ENCODE measurements at places on chromosomes 12 and 14.

DNA sequence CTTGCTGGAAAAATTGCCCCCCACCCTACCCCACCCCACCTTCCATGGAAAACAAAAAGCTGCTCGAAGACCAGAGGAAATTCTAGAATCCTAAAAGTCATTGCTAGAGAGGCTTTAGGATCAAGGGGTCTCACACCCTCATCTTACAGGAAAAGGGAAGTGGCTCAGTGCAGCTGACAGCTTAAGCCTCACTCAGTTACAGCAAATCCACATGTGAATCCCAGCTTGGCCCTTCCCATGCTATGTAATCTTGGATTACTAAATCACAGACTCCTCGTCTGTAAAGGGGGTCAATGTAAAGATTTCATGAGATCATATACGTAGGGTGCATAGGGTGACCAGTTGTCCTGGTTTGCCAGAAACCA, 25.9 kb downstream of the CMKLR1 start:
- no peak for DNase-seq

DNA sequence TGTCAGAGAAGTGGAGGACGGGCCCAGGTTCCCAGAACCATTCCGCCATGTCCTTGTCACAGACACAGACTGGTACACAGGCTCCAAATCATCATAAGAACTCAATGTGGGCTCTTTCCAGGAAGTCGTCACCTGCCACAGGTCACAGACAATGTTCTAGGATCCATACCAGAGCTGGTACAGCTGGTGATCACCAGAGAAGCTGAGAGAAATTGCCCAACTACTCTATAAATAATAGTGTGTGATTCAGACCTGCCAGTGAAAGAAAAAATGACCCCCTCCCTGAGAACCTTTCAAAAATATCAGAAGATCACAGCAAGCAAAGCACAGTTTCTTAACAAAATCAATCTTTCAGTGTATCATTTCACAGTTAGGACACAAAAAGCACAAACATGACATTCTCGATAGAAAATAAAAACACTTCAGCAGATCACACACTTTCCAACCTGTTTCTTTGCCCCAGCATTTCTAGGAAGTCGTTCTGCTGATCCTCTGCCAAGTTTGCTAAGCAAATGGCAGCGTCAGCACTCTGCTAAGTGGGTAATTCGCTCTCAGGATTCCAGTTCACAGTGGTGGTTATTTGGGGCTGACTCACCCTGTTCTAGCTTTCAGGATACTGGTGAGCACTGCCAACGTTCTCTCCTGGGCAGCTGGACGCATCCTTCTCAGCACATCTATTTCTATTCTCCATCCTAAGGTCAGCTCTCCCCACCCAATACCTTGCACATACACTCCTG, 223.3 kb upstream of the SFSWAP start:
- no peak for DNase-seq

GRCh38 chr12:41930866-41931437, 213.7 kb downstream of the GXYLT1 start:
- DNase-seq = no peak

GRCh38 chr14:73223049-73223448, 14.3 kb upstream of the PAPLN start:
- DNase-seq = no peak

DNA sequence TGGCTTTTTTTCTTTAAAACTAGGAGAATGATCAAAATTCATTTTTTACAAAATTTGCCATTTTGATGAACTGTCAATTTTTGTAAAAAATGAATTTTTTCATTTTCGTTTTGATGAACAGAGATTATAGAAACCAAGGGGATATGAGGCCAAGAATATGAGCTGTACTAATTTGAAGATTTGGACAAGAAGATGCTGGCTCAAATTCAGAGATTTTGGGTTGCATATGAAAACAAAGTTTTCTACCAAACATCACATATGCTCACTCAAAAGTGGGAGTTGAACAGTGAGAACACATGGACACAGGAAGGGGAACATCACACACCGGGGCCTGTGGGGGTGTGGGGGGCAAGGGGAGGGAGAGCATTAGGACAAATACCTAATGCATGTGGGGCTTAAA, 230.7 kb downstream of the SNAPC1 start:
- no peak for DNase-seq

GRCh38 chr14:106491851-106492250, 965.5 kb downstream of the TMEM121 start:
- DNase-seq = no peak

GRCh38 chr14:92655419-92656201, 92.8 kb downstream of the LGMN start:
- no peak for DNase-seq

DNA sequence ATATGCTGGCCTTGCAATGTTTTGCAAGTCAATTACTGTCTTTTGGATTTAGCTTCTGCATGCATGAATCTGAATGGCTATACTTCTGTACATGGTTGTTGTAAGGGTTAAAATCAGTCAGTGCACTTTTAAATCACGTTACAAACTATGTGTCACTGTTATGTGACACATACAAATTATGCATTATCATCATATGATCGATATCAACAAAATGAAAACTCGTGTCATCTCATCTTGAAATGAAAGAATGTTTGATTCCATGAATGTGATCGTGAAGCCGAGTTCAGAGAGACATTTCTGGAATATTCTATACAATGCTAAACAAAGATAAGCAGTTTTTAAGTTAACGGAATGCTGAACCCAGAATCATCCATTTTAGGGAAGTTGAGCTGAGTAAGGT, 116.5 kb downstream of the HMGA2 start:
- DNase-seq = no peak

DNA sequence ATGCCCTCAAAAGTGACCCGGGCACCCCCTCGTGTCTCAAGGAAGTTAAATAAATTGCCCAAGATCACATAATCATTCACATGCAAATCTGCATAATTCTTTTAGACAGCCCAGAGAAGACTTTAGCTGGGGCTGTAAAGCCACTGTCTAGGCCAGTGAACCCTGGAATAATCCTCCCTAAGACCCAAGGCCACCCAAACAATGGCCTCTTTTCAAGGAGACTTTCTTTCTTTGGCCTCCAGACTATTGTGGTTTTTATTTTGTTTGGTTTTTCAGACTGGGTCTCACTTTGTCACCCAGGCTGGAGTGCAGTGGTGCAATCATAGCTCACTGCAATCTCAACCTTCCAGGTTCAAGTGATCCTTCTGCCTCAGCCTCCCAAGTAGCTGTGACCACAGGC, 10.6 kb downstream of the SVOP start:
- no peak for DNase-seq

DNA sequence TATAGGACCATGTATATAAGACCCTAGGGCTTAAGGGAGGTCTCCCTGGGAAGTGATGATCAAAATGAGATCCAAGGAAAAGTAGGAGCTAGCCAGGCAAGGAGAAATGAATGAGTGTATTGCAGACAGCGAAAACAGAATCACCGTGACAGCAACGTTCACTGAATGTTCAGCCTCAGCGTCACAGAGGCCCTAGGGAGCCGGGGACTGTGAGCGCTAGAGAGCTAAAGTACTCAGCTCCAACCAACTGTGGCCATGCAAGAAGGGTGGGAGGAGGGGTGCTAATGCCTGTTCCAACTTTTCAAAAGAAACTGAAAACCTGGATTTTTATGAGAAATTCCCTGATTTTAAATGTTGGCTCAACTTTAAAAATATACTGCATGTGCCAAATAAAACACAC, 105.5 kb upstream of the CCND2 start:
- no peak for DNase-seq

GRCh38 chr14:64747327-64747726, 43.1 kb downstream of the PLEKHG3 start:
- no peak for DNase-seq

DNA sequence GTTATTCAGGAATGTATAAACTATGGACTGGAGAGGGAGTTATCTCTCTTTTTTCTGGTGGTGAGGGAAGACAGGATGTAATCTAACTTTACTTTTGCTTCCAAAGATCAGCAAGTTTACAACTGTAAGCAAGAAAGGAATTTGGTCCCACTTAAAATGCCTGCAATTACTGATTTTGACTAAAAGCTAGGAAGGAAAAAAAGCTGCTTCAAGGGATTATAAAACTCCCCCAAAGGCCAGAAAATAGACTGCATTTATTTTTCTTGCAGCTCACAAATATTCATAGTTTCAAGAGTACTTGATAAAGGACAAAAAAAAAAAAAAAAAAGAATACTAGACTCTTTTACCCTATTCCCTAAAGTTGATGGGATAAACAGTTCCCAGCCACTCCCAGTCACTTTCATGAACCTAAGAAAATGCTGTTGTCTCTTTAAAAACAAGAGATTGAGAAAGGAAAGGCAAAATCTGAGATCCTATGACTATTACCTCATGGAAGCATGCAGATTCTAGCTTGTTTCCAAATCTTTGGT, 128.7 kb upstream of the BMP4 start:
- DNase-seq = no peak

GRCh38 chr12:46219877-46220655, 48.8 kb downstream of the SLC38A1 start:
- DNase-seq = no peak

- no peak for DNase-seq
Observed at GRCh38 chr12:89650239-89650638, 58.4 kb downstream of the ATP2B1 start.

- no peak for DNase-seq
Observed at GRCh38 chr12:31951008-31951407, 8.2 kb upstream of the RESF1 start.

- no peak for DNase-seq
Observed at GRCh38 chr14:103890052-103890371, 38.2 kb upstream of the TDRD9 start.

DNA sequence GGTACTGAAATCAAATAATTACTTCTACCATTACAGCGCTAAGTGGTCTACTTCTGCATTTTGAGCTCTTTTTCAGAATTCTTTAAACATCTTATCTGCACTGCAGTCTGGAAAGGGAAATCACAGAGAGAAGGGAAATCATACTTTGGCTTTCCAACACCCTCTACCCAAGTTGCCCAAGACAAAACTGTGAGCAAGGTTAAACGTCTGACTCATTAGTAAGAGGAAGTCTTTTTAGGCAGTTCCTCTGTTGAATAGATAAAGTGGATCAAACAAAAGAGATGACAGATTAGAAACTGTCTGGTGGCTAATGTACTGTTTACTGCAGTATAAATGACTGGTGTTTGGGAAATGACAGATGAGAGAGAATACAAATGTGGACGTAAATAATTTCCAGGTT, 858.1 kb downstream of the NRXN3 start:
- no peak for DNase-seq

DNA sequence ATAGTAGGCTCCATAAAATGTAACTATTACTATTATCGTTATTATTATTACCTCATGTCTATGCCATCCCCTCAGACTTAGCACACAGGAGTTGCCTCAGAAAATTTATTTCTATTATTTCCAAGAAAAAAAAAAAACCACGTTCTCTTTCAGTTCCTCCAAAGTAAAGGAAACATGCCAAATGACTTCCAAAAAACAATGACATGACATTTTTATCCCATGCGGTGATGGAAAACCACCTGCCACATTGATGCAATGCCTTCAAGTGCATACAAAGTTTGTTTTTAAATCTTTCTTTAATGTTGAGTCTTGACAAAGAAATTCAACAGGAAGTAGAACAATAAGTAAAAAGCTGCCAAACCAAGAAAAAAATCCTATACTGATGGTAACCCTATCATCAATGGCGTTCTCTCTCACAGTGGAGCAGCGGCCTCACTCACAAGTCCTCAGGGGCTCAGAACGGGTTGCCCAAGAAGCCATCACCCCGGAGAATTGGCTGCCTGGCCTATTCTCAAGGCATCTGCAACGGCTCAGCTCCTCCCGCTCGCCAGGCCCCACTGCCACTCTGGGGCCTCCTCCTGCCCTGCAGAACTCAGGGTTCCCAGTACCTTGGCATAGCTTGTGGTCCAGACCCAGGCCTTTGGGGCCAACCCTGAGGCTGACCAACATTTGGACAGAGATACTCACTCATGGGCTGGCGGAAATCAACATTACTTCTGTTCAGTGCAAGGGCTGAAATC, 51.9 kb downstream of the SERPINA3 start:
- peak; percentile 12 for DNase-seq

- DNase-seq = no peak
Observed at GRCh38 chr14:50736932-50737419, 68.9 kb upstream of the SAV1 start.

DNA sequence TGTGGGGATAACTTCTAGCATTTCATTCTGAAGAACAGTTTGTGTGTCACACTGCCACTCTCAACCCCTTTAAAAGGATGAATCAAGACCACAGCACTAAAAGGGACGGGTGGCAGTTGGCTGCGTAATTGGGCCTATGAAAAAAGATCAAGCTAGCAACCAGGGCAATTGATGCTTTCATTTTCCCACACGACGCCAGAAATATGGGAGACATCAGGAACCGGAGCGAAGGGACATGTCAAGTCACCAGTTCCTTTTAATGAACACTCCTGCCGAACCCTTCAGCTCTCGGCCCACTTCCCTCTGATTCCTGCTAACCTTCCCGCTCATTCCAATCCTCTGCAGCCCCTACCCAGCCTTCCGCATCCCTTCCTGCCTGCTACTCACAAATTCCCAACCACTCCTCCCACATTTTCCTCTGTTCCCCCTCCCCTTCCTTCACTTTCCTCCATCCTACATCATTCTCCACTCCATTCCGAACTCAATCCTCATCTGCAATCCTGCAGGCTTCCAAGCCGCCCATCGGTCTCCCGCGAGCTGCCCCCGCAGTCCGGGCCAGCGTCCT, 753 bp downstream of the CSRNP2 start:
- DNase-seq = no peak

- DNase-seq = no peak
Observed at GRCh38 chr12:47158792-47159191, 79.0 kb upstream of the AMIGO2 start.

DNA sequence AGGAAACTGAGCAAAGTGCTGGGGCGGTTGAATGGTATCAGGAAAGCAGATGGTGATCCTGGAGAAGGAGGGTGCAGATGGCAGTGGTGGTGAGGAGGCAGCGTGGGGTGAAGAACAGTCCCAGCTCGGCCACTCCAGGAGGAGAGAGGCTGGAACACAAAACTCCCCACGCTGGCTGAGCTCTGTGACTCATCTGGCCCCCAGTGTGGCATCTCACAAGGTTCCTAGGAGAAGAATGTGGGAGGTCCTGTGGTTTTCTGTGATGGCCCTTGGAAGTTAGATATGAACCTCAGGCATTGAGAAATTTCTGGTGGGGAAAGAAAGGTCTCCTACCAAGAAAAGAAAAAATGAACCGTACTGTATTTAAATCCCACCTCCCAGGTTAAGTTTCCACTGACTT, 8.0 kb upstream of the NRXN3 start:
- no peak for DNase-seq

DNA sequence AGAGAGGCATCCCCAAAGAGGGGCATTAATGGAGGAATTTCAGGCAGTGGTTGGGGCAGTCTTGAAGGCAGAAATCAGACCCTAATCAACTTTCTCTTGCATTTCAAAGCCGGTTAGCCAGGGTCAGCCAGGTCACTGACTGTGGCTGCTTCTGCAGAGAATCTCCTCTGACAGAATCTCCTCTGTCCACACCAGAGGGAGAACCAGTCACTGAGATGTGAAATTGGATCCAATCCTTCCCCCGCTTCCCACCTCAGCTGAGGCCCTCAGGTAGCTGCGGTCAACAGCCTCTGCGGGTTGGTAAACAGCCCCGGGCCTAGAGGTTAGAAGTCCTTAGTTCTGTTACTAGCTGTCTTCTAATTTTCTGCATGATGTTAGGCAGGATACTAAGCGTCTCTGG, 39.8 kb upstream of the NUAK1 start:
- DNase-seq = no peak
